ENCODE measurements at places on chromosomes 12 and 14.

DNA sequence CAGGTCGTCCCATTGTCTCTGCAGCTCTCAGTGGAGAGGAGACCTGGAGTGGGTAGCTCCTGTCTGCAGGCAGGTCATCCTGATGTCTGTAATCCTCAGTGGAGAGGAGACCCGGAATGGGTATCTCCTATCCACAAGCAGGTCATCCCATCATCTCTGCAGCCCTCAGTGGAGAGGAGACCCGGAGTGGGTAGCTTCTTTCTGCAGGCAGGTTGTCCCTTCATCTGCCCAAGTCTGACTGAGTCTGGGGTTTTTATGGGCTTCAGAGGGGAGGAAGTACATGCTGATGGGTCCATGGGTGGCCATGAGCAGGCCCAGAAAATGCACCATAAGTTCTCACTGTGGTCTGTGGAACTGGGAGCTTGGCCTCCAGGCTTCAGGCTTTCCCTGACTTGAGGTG, 28.9 kb upstream of the PAPLN start:
- no peak for ATAC-seq

DNA sequence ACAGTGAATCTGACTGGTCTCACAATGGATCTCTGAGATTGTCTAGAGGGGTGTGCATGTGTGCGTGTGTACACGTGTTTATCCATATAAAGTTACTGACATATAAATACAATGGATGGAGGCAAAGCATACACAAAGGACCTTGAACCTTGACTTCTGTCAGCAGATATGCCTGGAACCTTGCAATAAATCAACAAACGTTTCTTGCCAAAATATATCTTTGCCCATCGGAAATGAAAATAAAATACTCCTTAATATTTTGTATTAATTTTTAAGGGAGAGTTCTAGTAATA, 52.1 kb upstream of the KCNJ8 start:
- ATAC-seq, result no peak

GRCh38 chr14:76977793-76978720, 50.5 kb downstream of the IRF2BPL start:
- peak; percentile 69 for ATAC-seq

GRCh38 chr12:42468341-42468821, 121.2 kb downstream of the PRICKLE1 start:
- ATAC-seq, result peak; percentile 34

DNA sequence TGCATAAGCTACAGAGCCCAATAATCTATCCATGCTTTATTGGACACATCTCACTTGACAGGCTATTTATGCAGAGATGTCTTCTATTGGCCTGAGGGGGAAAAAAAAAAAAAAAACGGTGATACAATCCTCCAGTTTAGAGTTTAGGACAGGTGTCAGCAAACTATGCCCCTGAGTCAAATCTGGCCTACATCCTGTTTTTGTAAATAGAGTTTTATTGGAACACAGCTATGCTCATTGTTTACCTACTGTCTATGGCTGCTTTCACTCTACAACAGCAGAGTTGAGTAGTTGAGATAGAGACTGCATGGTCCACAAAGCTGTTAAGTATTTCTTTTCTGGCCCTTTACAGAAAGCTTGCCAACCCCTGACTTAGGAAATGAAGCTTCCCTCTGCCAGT, 403.1 kb downstream of the C12orf75 start:
- no peak for ATAC-seq

- ATAC-seq, result no peak
Measured at GRCh38 chr14:104479901-104480300, 99.7 kb upstream of the C14orf180 start.

GRCh38 chr14:68466491-68466977, 326.3 kb downstream of the ZFP36L1 start:
- ATAC-seq, result peak; percentile 89

Measured in gastroesophageal sphincter (tissue), 4 donors.